ENCODE measurements at places on chromosomes 5 and 9.

- DNase-seq, result no peak
These were observed 729.6 kb upstream of the WWC1 start for GRCh38 chr5:167561796-167562195.

DNA sequence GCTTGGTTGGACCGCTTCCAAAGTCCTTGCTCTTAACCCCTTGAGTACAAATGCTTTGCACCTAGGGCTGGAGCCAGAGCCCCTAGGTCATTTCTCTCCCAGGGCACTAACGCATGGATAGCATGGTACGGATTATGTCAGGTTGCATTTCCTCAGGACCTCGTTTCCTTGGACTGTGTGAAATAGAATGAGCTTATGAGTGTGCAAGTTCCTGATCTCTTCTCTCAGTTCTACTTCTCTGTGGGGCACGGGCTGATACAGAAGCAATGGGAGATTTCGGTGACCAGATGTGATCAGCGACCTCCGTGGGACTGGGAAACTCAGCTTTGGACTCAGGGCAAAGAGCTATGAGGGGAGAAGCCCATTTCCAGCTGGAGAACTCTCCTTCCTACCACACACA is 14.2 kb downstream of the SPARC start:
- DNase-seq, result no peak

DNA sequence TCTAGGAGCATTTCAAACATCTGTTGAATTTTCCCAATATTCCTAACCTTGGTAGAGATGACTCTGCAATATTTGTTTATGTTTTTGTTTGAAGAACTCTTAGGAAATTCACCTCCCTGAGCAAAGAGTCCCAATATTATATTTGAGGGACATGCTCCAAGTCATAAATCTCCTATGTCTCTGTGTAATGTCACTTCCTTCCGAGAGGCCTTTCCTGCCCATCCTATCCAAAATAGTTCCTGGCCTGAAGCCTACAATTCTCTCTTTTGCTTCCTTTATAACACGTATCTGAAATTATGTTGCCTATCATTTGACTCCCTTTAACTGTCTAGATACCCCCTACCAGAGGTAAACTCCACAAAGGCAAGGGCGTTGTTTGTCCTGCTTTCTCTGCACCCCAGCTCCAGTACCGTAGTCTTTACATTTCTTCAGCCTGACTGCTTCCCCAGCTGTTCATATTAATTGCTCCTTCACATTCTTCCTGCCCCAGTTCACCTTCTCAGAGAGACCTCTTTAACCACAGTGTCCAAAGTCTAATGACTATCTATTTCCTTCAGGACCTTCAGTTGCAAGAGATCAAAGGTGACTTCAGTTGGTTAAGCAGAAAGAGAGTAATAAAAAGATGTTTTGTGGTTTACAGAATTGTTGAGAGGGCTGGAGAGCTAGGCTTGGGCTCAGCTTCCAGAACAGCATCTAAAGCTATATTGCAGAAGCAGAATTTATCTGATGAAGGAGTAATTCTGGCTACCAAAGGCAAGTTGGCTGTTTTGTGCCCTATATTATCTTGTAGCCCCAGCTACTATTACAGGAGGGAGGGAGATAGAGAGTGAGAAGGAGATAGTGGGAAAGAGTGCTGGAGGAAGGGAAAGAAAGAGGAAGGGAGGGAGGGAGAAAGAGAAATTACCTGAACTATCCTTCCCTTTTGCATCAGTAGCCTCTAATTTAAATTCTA is 109.3 kb upstream of the TMEM161B start:
- DNase-seq, result no peak

GRCh38 chr5:90909940-90910339 is 351.3 kb downstream of the ADGRV1 start:
- DNase-seq, result peak; percentile 72

GRCh38 chr5:181173420-181174342 is 26.3 kb downstream of the OR2V2 start:
- peak; percentile 38 for DNase-seq

DNA sequence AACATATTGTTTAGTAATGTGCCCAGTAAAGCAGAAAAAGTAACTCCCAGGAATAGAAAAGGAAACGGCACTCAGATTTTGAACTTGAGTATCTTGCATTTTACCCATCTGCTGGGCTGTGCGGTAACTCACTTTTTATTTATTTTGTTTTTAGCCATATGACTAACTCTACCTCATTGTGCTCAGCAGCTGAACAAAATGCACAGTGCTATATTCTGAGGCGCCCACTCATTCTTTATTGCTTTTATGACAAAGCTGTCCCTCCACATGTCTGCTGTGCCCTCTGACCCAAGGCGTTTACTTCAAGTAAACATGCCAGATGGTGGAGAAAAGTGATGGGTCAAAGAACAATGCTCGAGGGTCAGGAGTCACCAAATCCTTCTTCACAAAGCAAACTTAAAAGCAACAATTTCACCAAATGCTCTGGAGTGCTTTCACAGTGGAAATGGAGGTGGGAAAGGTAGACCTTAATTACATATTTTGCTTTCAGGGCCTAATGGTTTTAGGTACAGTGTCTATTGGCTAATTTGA is 215.2 kb upstream of the ELAVL2 start:
- no peak for DNase-seq

DNA sequence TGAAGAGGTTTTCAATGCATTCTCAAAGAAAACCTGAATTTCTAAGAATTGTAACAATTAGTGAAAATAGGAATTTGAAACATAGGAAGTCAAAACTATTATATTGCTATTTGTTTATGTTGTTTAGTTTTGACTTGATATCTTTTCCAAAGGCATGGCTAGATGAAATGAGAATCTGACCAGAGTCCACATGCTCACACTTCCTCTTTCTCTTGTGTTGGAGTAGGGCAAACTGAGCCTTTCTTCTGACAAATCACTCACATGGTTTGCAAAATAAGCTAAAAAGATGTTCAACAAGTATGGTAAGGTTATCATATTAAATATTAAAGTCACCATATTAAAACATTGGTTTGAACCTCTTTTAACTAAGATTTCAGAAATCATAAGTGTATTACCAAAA is 512.6 kb downstream of the ISL1 start:
- no peak for DNase-seq

GRCh38 chr5:75744355-75744754 is 27.1 kb upstream of the POC5 start:
- DNase-seq, result no peak

GRCh38 chr9:90964101-90965020 is 162.7 kb downstream of the SYK start:
- peak; percentile 23 for DNase-seq

DNA sequence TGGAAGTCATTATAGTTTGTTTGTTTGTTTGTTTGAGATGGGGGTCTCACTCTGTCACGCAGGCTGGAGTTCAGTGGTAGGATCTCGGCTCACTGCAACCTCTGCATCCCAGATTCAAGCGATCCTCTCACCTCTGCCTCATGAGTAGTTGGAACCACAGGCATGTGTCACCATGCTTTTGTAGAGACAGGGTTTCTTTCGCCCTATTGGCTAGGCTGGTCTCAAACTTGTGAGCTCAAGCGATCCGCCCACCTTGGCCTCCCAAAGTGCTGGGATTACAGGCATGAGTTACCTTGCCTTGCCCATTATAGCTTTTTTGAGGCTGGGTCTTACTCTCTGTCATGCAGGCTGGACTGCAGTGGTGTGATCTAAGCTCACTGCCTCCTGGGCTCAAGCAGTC is 28.8 kb downstream of the NSD1 start:
- no peak for DNase-seq

DNA sequence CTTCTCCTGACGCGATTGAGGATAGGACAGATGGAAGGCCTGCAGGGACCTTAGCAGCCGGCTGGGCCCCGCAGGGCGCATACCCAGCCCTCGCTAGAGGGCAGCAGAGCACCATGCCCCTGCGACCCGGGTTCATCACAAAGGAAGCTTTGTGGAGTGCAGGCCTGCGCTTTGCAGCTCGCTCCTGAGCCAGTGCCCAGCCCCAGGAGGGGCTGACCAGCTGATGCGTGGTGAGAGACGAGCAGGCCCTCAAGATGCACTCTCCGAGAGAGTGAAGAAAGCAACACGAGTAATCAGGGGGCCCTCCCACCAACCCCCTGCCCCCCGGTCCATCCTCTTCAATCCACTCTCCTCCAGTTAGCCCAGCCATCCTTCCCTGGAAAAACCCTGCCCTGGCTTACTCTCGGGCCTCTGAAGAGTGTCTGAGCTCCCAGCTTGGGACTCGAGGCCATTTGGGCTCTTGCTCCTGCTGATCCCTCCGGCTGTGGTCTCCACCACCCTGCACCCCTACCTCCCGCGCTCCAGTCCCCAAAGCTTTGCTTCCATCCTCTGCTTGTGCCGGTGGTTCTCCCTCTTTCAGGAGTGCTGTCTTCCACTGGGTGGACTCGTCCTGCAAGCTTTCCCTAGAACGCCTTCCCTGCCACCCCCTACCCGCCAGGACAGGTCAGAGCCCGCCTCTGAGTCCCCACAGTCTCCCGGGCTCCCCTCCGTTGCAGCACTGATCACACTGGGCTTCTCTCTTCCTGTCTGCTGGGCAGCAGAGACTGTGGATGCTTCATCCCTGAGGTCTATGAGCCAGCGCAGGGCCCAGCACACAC is 9.1 kb upstream of the KIF12 start:
- peak; percentile 57 for DNase-seq

- no peak for DNase-seq
These were observed 90.6 kb downstream of the FBXO4 start for GRCh38 chr5:42015681-42016080.

DNA sequence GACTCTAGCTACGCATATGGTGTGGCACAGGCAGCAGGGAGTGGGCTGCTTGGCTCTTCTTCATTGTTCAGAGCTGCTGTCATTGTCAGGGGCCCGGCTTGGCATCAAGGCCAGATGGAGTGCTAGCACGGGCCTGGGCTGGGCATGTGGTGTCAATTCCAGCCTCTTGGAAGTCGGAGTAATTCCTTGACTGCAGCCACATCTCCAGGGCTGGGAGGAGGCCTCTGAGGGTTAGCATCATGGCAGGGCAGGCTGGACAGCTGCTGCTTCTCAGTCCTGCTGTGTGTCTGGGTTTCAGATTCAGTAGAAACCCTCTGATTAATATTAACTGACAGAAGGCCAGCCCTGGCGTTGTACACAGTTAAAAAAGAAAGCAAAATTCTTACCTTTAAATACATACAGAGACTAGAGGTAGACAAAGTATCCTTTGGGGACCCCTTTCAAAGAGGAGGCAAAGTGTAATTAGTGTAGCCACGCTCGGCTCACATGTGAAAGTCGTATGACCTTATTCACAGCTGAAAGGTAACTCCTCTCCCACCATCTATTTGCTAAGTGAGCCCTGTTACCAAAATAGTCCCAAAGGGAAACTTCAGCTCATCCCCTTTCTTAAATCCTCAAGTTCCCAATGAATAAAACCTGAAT is 126.4 kb downstream of the DOCK2 start:
- no peak for DNase-seq

- DNase-seq, result no peak
These were observed 370.9 kb upstream of the PRR16 start for GRCh38 chr5:120093178-120093577.

- DNase-seq, result no peak
These were observed 40.1 kb upstream of the SUB1 start for GRCh38 chr5:32545102-32545800.

- no peak for DNase-seq
These were observed 11.2 kb downstream of the CSNK1A1 start for GRCh38 chr5:149540089-149540488.

GRCh38 chr5:9176641-9177040 is 369.2 kb downstream of the SEMA5A start:
- no peak for DNase-seq

DNA sequence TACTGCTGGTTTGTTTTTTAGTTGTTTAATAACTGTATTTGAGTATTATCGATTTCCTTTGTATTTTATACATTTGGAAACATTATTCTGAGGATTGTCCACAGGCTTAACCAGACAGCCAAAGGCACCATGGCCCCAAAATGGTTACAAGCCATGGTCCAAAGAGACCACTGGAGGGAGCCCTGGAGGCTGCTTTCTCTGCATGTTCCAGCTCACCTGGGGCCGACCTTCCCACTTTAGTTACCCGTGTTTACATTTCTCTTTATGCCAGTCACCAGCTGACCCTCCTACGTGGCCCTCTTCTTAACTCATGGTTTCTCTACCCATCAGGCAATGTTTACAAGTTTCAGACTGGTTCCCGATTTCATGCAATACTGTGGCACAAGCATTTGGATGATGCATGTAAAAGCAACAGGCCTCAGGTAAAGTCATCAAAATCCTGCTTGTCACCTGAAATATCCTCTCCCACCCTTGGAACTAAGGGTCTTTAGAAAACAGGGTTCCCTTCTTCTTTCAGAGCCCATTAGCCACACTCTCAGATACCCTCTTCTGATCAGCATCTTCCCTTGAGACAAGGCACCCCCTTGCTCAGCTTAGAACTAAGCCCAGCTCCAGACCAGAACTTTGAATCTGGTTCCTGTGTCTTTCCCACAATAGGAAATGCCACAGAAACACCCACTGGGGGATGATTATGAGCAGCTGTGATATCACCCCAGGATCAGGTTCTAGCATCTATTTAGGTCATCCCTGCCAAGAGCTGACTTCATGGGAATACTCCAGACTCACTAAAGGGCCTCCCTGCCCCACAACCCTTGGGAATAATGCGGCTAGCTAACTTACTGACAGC is 49.9 kb upstream of the GARNL3 start:
- DNase-seq, result peak; percentile 53

GRCh38 chr9:32500768-32501167 is 25.2 kb downstream of the RIGI start:
- DNase-seq, result peak; percentile 94

All from renal cortical epithelial cell (primary cell).